ENCODE measurements at places on chromosomes 11 and 22.

DNA sequence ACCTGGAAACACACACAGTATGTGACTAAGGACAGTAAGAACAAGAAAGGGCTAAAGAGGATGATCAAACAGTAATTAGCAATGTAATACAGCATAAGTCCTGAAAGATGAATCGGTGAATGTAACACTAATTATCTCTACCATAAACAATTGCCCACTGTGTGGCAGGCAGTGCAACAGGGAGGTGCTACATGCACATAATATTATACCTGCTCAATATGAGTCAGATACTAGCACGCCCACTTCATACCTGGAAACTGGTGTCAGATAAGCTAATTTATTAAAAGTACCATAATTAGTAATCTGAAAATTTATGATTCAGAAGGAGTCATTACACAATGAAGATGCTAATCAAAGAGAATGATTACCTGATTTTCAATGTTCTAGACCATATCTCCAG lies 14.9 kb downstream of the CASP12 start:
- no peak for DNase-seq

DNA sequence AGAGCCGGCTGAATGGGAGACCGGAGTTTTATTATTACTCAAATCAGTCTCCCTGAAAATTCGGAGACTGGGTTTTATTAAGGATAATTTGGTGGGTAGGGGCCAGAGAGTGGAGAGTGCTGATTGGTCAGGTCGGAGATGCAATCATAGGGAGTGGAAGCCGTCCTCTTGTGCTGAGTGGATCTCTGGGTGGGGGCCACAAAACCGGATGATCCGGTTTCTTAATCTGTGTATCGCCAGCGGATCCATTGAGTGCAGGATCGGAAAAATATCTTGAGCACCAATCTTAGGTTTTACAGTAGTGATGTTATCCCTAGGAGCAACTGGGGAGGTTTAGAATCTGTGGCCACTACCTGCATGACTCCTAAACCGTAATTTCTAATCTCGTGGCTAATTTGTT lies 886 bp upstream of the NIPSNAP1 start:
- no peak for DNase-seq

DNA sequence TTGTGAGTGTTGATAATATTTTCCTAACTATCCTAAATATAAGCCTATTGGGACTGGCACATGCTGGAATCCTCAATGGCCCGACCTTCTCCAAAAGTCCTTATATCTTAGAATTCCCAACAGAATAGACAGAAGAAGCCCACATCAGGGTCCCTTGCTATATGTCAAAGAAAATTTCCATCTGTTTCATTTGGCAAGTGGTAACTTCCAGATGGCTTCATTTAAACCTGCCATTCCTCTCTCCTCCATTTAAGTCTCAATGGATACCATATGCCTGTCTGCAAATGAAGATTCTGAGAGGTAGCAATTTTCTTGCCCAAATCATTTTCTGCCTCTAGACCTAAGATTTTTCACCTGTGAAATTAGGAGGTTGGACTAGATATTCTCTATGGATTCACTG lies 73.1 kb upstream of the KCNA4 start:
- no peak for DNase-seq

DNA sequence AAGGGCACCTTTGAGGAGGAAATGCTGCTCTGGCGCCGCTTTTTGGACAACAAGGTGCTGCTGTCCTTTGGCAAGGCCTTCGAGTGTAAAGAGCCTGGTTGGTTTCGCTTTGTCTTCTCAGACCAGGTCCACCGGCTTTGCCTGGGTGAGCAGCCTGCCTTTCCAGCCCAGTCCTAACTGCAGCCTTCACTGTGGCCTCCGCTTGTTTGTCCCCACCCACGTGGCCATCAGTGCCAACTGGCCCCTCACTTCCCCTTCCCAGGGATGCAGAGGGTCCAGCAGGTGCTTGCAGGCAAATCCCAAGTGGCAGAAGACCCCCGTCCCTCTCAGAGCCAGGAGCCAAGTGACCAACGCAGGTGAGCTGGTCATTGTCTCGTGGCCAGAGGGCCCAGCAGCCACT lies 12.0 kb upstream of the EXT2 start:
- no peak for DNase-seq
